ENCODE measurements at places on chromosomes 11 and 22.
A peak's percentile ranks its signal among the peaks of the same experiment; 100 is the strongest.

- DNase-seq, result peak; percentile 29
These were observed 77.9 kb upstream of the TOP3B start for GRCh38 chr22:22060200-22061084.

DNA sequence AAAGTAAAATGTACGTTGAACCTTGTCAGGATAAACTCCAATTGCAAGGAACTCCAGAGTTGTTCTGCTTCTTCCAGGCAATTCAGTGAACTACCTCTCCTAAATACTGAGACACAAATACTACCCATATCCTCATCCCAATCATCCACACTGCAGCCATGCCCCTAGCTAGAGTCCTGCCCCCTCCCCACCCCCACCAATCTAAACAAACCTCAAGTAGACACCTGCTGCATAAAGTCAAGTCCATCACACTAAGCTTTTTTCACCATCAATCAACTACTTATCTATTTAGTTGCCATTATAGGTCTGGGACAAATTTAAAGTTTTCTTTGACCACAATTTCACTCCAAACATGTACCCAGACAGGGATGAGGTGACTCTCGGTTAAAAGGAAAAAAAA lies 93.2 kb upstream of the APOA1 start:
- no peak for DNase-seq

- no peak for DNase-seq
These were observed 91.9 kb downstream of the FAM168A start for GRCh38 chr11:73506038-73506437.

GRCh38 chr11:416757-417621 lies 2.2 kb upstream of the SIGIRR start:
- DNase-seq, result peak; percentile 50

DNA sequence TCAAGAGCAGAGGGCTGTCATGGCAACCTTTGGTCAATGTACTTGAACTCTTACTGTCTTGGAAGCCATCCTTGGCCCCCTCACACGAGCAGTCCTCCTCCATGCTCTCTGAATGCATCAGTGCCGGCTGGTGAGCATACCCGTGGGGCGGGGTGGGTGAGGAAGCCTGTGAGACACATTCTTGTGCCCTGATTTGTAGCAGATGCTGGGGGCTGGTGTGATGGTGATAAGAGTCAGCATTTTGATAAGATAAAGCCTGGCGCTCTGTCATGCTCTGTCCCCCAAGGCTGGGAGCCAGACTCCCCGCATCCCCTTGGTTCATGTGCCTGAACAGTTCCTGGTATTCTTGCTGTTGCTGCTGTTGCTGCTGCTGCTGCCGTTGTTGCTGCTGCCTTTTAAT lies 20.5 kb upstream of the APOA1 start:
- DNase-seq, result no peak

DNA sequence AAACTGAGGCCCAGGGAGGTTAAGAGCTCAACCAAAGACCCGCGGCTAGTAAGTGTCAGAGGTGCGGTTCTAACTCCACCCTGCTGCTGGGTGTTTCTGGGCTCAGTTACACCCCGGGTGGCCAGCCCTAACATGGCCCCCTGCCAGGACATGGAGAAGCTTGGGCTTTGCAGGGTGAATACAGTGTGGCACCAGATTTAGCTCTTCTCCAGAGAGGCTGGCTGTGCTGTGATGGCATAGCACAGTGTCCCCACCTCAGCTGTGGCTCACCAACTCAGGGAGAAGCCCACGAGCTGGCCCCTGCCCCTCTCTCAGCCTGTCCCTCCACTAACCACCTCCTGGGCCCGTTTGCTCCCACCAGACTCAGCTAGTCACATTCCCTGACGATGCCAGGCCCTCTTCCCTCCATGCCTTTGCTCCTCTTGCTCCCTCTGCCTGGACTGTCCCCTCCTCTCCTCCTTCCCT lies 7.0 kb downstream of the UCP3 start:
- no peak for DNase-seq

- no peak for DNase-seq
These were observed 40.8 kb upstream of the GAL start for GRCh38 chr11:68643585-68643984.

DNA sequence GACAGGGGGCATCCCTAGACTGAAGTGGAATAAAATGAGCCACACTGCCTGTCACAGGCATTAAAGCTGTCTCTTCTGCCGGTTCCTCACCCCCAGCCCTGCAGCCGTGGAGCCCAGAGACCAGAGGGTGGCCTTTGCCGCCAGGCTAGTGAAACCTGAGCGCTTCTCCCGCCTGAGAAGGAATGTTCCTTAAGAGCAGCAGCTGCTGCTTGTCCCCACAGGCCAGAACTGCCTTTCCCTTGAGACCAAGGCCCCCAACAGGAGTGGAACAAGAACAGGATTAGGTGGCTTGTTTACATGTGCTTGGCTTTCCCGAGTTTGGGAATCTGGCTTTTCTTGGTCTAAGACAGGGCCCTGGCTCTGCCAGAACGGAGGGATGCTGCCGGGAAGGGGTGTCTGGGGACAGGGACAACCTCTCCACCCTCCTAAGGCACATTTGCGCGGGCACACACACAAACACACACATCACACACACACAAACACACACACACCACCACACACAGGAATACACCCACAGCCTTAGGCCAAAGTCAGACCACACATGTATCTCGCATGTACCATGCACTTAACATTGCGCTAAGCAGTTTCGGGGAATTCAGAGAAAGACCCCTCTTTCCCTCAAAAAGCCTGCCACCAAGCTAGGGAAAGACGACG lies 91.8 kb downstream of the FEZ1 start:
- no peak for DNase-seq

DNA sequence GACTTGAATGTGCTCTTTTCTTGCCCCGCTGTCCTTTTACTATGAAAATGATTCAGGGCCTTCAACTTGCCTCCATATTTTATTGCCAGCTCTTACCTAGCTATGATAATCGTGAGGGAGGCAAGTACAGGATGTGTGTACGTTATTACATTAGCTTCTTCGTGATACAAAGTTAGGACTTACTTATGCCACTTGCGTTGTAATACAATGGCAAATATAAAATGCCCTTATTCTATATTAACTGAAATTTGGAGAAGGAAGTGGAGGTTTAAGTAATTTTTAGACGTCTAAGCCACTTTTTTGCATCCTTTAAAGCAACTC lies 10.8 kb upstream of the CCT8L2 start:
- peak; percentile 12 for DNase-seq

DNA sequence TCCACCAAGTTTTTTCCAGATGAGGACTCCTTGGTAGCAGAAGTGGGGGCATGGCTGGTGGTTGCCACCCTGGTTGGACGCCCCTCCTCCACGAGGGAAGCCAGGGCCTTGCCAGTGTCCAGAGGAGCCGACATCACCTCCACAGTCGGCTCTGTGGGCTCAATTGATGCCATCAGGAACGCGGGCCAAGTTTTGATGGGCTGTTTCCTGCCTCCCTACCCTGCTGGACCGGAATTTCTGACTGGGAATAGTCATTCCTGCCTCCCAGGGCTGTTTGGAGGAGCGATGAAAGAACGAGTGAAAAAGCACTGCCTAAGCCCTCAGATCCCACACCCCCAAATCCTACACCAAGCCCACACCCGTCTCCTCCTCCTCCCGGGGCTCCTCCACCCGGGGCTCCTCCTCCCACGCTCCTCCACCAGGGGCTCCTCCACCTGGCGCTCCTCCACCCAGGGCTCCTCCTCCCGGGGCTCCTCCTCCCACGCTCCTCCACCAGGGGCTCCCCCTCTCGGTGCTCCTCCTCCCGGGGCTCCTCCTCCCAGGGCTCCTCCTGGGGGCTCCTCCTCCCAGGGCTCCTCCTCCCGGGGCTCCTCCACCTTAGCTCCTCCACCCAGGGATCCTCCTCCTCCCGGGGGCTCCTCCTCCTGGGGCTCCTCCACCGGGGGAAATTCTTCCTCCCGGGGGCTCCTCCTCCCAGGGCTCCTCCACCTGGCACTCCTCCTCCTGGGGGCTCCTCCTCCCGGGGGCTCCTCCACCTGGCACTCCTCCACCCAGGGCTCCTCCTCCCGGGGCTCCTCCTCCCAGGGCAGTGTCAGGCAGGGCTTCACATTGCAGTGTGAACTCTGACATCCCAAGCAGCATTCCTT lies 10.0 kb upstream of the PRR5 start:
- DNase-seq, result no peak

GRCh38 chr11:131246156-131246555 lies 124.3 kb upstream of the NTM start:
- DNase-seq, result no peak

DNA sequence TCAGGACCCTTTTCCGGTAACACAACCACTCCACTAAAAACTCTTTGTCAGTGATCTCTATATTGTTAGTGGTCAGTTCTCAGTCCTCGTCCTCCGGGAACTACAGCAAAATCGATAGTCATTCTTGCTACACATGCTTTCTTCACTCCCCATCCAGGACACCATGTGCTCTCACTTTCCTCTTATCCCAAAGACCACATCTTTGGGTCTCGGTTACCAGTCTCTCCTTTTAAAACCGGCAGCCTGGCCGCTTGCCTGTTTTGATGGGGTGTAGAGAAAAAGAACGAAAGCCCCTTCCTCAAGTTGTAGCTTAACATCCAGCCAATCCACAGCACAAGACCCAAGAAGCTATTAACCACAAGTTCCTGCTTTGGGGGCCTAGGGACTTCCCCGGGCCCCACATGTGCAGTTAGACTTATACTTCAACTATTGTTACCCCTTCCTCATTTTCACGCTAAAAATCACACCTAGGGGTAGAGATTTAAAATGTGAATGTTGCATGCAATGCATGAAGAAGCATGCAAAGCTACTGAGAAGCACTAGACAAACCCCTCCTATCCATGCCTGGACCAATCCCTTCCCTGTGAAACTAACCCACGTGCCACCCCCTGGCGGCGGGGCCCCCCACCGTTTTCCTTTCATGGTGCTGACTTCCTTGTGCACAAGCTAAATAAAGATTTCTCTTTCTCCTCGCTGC lies 1.5 kb upstream of the TOLLIP start:
- peak; percentile 76 for DNase-seq

GRCh38 chr11:12219757-12220156 lies 109.4 kb downstream of the MICAL2 start:
- DNase-seq, result no peak

GRCh38 chr22:34055525-34056200 lies 135.4 kb upstream of the LARGE1 start:
- DNase-seq, result no peak

DNA sequence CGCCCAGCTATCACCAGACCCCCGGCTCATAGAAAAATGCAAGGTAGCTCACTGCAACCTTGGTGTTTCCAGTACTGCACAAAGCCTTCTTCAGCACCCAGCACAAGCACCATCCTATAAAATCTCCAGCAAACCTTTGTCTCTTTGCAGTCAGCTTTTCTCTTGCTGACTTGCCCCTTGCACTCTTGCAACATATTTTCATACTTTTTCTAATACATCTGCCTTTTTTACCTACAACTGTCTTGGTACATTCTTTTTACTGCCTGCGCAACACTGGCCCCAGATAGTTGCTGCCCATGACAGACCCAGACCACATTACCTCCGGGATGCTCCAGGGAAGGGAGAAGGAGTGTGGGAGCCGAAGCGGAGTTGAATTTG lies 142.4 kb downstream of the MPPED1 start:
- DNase-seq, result no peak

- no peak for DNase-seq
These were observed 37.6 kb downstream of the CLDN25 start for GRCh38 chr11:113817162-113817561.

GRCh38 chr11:93648158-93648557 lies 13.3 kb upstream of the CEP295 start:
- no peak for DNase-seq

GRCh38 chr11:62805076-62805892 lies at the start of gene NXF1:
Gene NXF1 (minus strand): TSS chr11:62805440. CDS start chr11:62805356, 84 bp downstream.
- peak; percentile 97 for DNase-seq

GRCh38 chr11:70265341-70265740 lies 5.1 kb upstream of the PPFIA1 start:
- no peak for DNase-seq

- DNase-seq, result no peak
These were observed 1.1 kb upstream of the PLXNB2 start for GRCh38 chr22:50308597-50308935.

DNA sequence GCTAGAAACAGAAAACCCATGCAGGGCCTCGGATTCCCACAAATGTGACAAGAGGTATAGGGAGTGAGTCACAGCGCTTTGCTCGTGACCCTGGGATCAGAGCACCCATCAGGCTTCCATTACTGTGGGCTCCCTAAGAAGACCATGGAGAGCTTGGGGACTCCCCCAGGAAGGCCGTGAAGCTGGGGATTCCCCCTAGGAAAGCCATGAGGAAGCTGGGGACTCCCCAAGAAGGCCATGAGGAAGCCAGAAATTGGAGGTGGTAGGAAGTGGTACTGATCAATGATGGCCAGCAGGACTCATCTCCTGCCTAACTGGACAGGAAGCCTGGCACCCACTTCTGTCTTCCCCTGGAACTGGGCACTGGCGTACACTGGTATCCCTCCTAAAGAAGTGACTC lies 10.1 kb upstream of the DCPS start:
- DNase-seq, result no peak

- no peak for DNase-seq
These were observed 175.5 kb downstream of the MN1 start for GRCh38 chr22:27625769-27626674.

- DNase-seq, result no peak
These were observed 3.9 kb upstream of the MUC5B start for GRCh38 chr11:1218788-1219445.

GRCh38 chr22:48628891-48629543 lies 1198.7 kb downstream of the BRD1 start:
- DNase-seq, result no peak

GRCh38 chr11:75737314-75737713 lies 19.7 kb downstream of the MOGAT2 start:
- no peak for DNase-seq

GRCh38 chr11:27420722-27421572 lies 51.6 kb downstream of the LGR4 start:
- DNase-seq, result no peak

DNA sequence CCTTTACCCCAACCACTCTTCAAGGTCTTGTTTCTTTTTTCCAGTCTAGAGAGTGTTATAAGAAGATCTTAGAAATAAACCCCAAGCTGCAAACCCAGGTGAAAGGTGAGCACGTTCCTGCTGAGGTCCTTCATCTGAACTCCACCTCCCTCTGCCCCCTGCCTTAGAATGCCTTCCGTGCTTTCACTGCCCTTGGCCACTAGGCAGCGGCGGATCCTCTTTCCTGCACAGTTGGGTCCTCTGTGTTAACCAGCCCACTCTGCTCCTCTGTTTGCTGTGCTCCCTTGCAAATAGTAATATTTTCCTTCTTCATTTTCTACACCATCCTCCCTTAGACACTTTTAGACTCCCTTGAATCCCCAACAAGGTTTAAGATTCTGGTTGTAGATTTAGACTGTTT lies 24.3 kb downstream of the TTC12 start:
- DNase-seq, result no peak

- no peak for DNase-seq
These were observed 480 bp upstream of the SMARCB1 start for GRCh38 chr22:23786261-23786710.

DNA sequence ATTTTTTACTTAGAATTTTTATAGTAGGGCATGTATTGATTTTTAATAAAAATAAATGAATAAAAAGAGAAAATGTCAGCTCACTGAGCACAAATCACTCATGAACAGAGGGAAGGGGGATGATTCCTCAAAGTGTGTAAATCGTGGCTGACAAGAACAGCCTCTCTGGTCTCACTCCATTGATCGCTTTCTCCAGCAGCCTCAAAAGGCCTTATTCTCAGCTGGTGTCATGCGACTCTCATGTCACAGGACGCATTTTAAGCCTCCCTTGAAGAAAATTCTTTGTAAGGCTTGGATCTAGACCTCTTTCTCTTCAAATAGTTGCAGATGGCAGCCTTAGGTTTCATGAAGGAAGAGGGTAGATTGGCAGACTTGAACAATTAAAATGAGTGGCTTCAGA lies 33.9 kb upstream of the SLC5A12 start:
- DNase-seq, result no peak
